NK-92 treated with Interleukin-12 subunit alpha and Interleukin-12 subunit beta, amount 100 ng/mL, for 24 hours (cell line): ENCODE measurements at places on chromosomes 2 and 18.

DNA sequence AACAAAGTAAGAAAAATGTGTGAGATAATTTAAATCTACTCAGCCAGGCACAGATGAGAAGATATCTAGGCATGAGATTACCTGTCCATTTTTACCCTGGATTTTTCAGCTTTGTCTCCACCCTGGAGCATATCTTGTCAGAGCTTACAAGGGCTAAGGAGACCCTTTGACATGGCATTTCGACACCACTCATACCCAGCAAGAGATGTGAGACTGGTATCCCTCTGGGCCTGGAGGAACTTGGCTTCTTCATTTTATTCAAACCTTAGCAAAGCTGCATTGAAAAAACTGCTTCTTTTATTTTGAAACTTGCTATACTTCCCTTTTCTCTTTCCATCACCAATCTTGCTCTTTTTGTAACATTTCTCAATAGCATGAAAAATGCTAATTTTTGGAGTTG lies 194.9 kb upstream of the HNMT start:
- DNase-seq, result no peak

- DNase-seq, result no peak
Observed at GRCh38 chr2:106734165-106734564, 151.8 kb downstream of the ST6GAL2 start.

DNA sequence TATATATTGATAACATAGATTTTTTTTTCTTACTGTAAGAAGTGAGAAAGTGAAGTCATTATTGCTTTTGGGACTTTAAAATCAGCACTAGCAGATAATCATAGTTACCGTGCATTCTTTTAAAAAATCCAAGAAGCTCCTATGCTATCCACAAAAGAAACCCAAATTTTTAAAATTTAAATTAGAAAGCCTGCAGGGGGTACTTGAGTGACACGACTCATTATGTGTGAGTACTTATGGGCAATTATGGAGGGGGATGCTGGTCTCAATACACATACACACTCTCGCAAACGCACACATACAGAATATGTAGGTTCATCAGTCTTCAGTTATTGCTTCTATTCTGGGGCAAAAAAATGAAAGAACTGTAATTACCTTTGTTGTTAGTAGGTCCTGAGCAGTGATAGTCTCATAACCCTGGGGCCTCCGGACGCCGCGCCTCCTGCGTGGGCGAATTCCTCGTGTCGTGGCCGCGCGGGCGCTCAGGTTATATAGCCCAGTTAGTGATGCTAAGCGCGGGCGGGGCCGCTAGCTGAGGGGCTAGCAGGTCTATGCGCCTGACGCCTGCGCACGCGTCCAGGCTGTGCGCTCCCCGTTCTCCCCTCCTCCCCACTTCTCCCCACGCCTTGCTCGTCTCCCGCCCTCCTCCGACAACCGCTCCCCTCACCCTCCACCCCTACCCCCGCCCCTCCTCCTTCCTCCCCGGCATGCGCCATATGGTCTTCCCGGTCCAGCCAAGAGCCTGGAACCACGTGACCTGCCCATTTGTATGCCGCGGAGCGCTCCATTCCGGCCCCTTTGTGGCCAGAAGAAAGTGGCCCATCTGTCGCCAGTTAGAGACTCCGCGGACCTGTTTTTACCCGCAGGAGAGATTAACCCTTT lies at the start of gene NEUROD1:
NEUROD1 (minus strand) TSS at position 463 of the 882 bp plus-strand sequence. CDS start 1,657 bp downstream, outside the sequence.
- no peak for DNase-seq

GRCh38 chr2:115129536-115129935 lies 687.1 kb downstream of the DPP10 start:
- DNase-seq, result no peak

- DNase-seq, result no peak
Observed at GRCh38 chr18:76480913-76481312, 14.1 kb downstream of the ZNF516 start.

- no peak for DNase-seq
Observed at GRCh38 chr18:48304906-48305693, 104.1 kb downstream of the ZBTB7C start.

DNA sequence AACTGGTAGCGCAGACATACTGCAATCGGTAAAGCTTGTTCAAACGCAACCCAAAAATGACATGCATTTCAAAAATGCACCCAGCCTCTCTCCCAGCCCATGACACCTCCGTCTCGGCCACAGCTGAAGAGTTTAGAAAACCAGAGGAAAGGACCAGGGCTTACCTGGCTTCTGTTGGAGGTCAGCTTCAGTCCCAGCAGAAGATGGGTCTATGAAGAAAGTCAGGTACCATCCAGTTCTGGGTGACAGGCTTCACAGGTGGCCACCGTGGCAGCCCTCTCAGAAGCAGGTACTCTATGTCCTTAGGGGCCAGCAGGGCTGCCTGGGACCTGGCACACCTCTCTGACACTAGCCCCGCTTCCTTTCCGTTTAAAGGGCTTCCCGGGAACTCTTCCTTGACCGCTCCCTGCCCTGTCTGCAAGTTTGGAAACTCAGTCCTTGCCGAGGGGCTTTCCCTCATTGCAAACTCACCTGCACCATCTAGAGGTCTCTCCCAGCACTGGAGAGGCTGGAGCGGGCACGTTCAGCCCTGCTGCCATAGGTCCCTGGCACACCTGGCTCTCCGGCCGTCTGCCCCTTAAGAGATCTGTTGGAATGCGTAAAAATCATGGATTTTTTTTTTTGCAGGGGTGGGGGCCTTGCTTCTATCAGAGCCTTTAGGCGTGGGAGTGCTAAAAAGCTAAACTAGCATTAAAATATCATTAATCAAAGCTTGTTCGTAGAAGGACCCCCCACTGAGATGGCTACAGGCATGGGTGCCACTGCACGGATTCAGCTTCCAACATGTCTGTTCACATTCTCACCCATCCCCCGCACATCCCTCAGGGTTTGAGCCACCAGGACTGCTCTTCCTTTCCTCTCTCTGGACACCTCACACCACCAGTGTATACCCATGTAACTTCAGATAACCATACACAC lies at the start of gene EDAR:
EDAR (minus strand) TSS at position 425 of the 918 bp plus-strand sequence. CDS start 58,206 bp downstream, outside the sequence.
- DNase-seq, result no peak
